ENCODE measurements at places on chromosomes 4 and X.

DNA sequence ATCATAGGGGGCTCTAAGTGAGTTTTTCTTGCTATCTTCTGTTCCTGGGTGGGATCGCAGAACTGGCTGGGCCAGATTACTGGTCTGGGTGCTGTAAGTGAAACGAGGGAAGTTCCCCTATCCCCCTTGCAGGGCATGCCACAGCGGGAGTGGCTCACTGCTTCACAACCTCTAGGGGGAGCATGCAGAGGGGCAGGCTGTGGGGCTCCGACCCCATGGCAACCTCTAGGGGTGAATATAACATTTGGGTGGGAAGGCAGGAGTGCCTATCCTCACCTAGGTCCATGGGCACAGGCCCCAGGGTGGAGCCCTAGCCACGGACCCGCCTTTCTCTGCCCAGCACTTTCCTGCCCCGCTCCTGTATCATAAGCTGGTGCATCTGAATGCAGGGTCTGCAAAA lies 1.7 kb upstream of the RRAGB start:
- DNase-seq: no peak

GRCh38 chr4:37895271-37895670 lies 4.4 kb downstream of the TBC1D1 start:
- DNase-seq: no peak

DNA sequence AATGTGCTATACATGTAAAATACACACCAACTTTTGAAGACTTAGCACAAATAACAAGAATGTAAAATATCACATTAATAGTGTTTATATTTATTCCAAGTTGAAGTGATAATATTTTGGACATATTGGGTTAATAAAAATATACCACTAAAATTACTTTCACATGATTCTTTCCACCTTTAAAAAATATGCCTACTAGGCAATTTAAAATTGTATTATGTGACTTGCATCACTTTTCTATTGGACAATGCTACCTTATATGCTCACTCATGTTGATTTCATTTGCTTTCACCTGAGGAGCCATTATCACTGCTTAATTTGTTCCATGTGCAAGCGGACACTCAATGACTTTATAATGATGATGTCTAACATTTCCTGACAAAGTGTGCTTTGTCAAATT lies 3.4 kb upstream of the PACRGL start:
- no peak for DNase-seq

- no peak for DNase-seq
Observed at GRCh38 chr4:89249313-89249712, 58.3 kb downstream of the GPRIN3 start.

- peak; percentile 57 for DNase-seq
Observed at GRCh38 chr4:28772066-28772465, 1911.4 kb downstream of the STIM2 start.

GRCh38 chrX:94831364-94831763 lies 1157.4 kb downstream of the FAM133A start:
- peak; percentile 2 for DNase-seq

- DNase-seq: no peak
Observed at GRCh38 chr4:153747406-153747955, 12.3 kb downstream of the RNF175 start.

- no peak for DNase-seq
Observed at GRCh38 chrX:148741441-148741840, 241.0 kb downstream of the AFF2 start.

GRCh38 chrX:132539611-132540010 lies 50.8 kb upstream of the MBNL3 start:
- no peak for DNase-seq

- peak; percentile 44 for DNase-seq
Observed at GRCh38 chr4:153413842-153414241, 52.3 kb upstream of the TMEM131L start.

DNA sequence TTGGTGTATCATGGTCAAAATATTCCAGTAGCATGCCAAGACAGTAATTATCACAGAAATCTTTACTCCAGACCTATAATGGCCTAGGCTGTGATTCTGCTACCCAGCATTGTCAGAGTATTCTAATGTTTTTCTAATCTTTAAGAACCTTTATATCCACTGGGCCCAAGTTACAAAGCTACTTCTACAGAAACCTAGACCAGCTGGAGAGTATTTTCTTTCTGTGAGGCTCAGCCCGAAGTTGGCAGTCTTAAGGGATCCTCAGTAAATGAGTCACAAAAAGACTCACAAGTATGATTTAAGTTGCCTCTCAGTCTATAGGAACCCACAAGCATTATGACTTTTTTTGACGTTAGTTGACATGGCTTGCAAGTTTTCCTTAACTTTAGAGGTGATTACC lies 638.5 kb upstream of the FAM241A start:
- peak; percentile 85 for DNase-seq

- DNase-seq: peak; percentile 76
Observed at GRCh38 chr4:16225863-16226815, at the start of gene TAPT1. Gene TAPT1 (minus strand): TSS chr4:16226471. CDS start chr4:16226457, 14 bp downstream.

DNA sequence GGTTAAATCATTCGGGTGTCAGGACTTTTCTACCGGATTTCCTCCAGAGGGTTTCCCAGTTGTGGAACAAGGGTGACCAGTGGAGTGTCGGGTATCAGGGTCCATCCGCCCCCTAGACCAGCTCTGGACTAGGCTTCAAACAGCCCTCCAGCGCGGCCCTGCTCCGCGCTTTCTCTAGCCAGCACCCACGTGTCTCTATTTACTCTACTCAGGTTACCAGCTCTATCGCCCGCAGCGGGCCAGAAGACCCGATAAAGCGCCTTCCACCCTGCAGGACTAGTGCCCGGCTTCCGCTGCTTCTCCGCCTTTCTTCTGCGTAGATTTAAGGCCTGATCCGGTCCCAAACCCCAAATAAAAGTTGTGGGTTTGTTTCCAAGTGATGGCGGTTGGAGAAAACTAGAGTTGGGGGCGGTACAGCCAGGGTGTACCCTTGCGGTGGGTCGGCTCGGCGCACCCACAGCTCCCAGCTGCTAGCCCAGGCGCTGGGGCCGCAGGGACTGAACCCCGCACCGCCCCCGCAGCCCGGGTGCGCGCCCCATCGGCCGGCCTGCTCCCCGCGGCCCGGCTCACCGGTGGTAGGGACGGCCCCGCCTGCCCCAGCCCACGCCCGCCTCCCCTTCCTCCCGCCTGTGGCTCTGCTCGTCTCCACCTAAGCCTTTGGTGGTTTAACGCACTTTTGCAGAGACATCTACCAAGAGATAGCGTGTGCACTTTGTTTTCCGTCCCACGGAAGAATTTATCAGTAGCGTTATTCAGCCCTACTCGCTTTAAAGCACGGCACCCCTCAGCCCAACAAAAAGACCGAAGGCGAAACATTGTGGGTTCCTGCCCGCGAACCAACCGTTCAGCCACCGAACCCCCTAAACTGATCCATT lies 2.1 kb downstream of the LEF1 start:
- peak; percentile 26 for DNase-seq

GRCh38 chr4:106493086-106493485 lies 124.5 kb upstream of the GIMD1 start:
- DNase-seq: peak; percentile 24

DNA sequence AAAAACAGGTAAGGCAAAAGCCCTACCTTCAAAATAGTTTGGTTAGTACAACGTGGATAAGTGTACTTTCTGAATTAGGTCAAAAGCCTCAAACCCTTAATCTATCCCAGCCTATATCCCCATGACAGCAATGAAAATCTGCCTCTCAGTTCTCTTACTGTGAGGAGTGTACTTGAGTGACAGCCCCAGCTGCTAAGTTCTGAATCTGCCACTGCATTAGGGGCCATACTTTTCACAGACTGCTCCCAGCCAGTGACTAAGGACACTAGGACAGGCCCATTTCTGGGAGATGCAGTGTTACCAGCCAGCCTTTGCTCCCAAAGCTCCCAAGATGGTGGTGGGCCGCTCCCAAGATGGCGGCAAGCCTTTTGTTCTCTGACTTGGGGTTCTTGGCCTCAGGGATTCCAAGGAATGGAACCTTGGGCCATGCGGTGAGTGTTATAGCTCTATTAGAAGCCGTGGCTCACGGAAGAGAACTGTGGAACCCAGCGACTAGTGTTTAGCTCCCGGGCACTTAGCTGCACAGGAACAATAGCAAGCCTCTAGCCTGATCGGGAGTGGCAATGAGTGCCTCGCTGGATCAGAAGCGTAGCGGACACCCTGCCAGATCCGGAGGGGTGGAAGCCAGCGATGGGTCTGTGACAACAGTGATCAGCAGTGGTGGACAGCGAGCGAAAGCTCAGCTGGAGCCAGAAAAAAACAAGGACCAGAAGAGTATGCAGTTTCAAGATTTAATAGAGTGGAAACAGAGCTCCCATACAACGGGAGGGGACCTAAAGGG lies 175.6 kb upstream of the NRK start:
- DNase-seq: no peak

DNA sequence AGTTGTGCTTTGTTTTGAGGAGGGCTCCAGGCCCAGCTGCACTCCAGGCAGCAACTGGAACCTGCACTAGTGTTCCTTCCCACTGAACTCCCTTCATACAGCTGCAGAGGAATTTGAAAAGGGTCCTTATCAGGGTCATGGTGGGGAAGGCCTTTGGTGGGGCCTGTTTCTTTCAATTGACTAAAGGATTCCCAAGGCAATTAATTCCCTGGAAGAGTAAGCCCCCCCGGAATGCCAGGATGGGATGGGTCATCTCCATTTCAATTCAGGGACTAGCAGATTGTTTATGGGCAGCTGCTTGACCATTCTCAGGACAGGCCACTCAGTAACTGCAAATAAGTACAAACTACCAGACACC lies 45.3 kb downstream of the TSC22D3 start:
- DNase-seq: no peak

GRCh38 chr4:69757464-69757863 lies 3.0 kb downstream of the SULT1B1 start:
- DNase-seq: no peak

DNA sequence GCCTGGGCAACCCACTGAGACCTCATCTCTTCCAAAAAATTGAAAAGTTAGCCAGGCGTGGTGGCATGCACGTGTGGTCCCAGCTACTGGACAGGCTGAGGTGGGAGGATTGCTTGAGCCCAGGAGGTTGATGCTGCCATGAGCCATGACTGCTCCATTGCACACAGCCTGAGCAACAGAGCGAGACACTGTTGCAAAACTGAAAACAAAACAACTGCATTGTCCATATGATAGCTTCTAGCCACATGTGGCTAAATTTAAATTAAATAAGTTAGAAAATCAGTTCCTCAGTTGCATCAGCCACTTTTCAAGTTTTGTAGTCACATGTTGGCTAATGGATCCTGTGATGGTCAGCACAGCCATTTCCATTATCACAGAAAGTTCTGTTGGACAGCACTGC lies 67.9 kb downstream of the GAB1 start:
- no peak for DNase-seq

DNA sequence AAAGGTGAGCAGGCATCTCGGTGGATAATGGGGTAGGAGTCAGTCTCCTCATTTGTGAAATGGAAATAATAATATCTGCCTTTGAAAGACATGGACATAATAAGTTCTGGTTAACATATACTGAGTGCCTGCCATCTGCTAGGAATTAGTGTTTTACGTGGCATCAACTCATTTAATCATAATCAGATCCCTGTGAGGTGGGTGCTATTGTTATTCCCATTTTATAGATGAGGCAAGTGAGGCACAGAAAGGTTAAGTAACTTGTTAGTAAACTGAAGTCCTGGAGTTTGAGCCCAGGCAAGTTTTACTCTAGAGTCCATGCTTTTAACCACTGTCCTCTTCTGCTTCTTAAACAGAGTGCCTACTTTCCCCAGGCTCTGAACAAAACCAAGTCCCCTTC lies 7.5 kb downstream of the CCDC120 start:
- DNase-seq: no peak

DNA sequence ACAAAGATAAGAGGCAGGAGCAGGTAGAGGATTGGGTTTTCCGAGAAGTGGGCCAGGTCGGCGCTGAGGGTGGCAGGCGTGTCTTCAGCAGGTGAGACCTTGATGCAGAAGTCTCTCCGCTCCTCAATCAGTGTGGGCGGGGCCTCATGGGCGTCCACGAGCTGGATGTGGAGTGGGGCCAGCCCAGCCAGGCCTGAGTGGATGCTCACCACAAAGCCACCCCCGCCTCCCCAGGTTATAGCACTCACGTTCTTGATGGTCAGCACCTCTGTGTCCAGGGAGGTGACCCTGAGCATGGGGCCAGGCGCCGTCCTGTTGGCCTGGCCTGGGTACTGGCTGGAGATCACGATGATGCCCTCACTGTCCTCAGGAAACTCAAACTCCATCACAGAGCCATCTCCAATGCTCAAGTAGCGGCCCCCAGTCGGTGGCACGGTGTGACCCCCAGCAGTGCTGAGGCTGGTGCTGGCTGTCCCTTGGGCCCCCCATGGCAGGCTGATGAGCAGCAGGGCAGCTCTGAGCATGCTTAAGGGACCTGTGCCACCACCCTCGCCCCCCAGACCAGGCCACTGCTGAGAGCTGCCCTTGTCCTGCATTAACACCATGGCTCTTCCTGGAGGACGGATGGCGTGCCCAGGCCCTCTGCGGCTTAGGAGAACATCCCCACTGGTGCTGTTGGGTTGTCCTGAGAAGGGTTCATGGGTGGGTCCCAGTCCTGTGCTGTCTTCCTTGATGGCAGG lies 1.9 kb downstream of the SLC10A3 start:
- no peak for DNase-seq

DNA sequence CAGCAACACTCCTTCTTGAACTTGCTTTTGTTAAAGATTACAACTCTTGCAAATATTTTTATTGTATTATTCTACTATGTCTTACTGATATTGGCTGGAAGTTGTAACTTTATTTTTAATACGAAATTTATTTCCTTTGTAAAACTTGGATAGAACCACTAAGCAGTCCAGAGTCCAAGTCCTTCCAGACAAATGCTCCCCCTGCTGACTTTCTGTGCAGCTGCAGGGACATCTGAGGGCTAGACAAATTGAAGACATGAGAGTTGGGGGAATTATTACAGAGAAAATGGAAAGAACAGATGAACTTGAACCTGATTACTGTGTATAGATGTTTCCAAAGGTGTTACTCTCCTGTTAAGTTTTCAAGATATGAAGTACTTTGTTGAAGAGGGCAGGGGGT lies 238.8 kb downstream of the GRIA3 start:
- DNase-seq: peak; percentile 36

DNA sequence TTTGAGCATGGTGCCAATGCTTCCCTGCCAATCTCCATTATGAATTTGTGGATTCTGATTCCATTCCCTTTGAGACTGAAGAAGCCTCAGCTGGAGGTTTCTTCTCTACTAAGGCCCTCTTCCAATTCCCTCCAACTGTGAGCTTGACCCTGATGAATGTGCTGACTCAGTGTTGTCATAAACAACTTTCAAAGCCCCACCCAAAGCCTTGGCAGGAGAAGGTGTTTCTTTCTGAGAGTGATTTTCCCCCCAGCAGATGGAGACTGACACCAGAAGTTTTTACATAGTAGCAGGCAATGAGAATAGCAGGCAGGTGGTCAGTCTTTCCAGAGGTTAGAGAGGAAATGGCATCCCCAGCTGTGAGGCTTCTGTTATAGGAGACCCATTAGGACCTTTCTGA lies 53.1 kb downstream of the OCRL start:
- no peak for DNase-seq

DNA sequence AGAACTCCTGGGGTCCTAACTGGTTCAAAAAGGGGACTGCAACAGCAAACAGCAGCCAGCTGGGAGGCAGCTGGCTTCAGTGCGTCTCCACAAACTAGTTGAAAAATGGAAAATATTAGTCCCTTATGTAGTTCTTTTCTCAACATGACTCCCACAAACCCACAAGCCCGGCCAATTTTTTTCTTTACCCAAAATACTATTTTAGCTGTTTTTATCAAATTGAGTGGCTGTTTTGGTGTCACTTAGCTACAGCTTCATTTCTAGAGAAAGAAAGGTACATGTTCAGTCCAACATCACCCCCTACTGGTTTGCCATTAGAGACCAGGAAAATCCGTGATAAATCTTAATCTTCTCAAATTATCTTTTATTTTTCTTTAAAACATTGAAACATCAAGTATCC lies 97.2 kb downstream of the GUCY2F start:
- peak; percentile 44 for DNase-seq

GRCh38 chrX:76427560-76428242 lies at the start of gene MAGEE1:
Gene MAGEE1 (plus strand): TSS chrX:76427710. CDS start chrX:76427931, 221 bp downstream.
- DNase-seq: peak; percentile 67

Measured in fibroblast of skin of back (primary cell).